Colonic mucosa (tissue), 4 donors: ENCODE measurements at places on chromosomes 2 and 18. TPM values are rescaled to one million over a fixed set of nuclear protein-coding genes. Genes with fewer than 3 reads are reported as not detected.

HOXD8 gene
- total RNA-seq: 3.1 TPM

PPM1G gene
- 119 TPM for total RNA-seq

MAP3K19 gene
- total RNA-seq: not detected

SMAD2 gene
- total RNA-seq: 109 TPM

CCL20 gene
- 43.5 TPM for total RNA-seq

IL37 gene
- not detected for total RNA-seq

SERPINB4 gene
- not detected for total RNA-seq

LAMA3 gene
- 31.9 TPM for total RNA-seq

DOK6 gene
- total RNA-seq: 0.59 TPM

HK2 gene
- total RNA-seq: 162 TPM
